Fibroblast of upper back skin (primary cell): ENCODE measurements at places on chromosomes 1 and 21.

DNA sequence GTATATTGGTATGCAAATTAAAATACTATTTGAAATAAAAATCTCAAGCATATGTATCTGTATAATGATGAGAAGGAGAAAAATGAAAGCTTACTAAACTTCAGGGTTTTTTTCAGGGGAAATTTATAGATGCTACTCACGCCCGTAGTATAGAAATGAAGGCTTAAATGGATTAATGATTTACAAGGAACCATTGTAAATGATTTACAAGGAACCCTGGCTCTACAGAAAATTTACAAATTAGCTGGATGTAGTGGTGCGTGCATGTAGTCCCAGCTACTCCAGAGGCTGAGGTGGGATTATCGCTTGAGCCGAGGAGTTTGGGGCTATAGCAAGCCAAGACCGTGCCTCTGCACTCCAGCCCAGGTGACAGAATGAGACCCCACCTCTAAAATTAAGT lies 150.5 kb downstream of the PCBP3 start:
- no peak for DNase-seq

GRCh38 chr1:115912116-115912515 lies 64.2 kb upstream of the SLC22A15 start:
- no peak for DNase-seq

- DNase-seq, result no peak
These were observed 55.9 kb upstream of the RCC1 start for GRCh38 chr1:28449904-28450303.

- no peak for DNase-seq
These were observed 37.2 kb downstream of the SLC37A1 start for GRCh38 chr21:42550817-42551216.

DNA sequence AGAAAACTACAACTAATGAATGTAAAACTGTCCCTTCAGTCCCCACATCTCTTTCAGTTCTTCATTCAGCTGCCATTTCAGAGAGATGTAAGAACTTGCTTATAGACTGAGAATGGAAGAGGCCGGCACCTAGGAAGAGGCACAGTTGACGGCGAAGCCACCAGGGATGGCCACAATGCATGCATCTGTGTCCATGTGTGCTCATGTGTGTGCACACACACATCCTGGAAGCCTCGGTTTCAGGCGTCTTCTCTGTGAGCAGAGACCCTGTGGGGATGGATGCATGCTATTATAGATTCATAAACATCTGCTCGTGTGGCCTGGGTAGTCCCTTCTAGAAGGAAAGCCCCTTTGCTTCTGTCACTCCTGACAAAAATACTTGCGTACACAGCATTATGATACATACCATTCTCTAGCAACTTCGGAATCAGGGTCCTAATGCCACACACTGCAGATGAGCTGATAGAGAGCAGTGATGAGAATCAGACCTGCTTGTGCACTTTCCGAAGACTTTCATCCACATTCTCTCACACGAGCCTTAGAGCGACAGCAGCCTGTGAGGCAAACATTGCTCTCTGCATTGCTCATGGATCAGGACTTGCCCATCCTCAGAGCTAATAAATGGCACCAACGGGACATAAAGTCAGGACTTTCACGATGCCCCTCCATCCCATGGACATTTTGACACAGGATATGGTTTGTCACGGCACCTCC lies 12.4 kb upstream of the GPR61 start:
- DNase-seq, result no peak

- DNase-seq, result no peak
These were observed 206.5 kb downstream of the TNR start for GRCh38 chr1:175536921-175537320.

DNA sequence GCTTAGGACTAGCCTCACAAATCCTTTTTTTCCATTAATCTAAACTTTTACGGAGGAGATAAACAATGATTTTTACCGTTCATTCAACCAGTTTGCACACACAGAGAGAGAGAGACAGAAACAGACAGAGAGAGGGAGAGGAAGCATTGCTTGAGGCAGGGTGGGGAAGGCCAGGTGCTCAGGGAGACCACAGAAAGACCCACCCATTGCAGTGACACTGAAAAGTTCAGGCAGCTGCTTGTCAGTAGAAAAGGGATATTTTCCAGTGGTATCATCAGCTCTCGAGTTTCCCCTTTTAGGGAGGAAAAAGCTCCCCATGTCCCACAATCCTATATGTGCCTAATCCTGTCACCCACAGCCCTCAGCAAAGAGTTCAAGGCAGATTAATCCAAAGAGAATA lies 27.2 kb downstream of the TCP10L start:
- DNase-seq, result no peak

DNA sequence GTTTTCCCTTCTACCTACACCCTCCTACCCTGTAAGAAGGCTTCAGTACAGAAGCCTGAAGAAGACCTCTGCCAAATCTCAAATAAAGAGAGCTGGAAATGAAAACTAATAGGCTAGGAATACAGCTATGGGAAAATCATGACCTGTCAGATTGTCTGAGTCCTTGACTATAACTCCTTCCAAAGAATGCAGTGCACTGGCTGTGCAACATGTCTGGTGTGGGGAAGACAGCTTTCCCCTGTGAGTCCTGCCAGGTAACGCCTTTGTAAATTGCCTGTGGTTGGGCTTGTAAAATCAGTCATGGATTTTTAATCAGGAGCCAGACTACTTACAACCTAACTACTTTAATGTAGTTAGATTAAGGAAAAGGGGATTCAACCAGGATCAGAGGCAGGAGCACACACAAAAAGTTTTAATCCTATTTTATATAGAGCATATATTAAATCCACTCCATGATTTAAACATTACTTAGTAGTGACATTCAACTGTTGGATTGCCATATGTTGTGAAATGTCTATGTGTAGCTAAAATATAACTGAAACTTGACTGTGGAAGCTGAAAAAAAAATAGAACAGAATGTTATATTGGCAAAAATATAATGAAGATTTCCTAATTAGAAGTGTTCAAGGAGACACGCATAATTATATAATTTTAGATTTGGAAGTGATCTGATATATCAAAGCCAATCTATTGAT lies 1667.8 kb downstream of the KCNT2 start:
- DNase-seq, result no peak

DNA sequence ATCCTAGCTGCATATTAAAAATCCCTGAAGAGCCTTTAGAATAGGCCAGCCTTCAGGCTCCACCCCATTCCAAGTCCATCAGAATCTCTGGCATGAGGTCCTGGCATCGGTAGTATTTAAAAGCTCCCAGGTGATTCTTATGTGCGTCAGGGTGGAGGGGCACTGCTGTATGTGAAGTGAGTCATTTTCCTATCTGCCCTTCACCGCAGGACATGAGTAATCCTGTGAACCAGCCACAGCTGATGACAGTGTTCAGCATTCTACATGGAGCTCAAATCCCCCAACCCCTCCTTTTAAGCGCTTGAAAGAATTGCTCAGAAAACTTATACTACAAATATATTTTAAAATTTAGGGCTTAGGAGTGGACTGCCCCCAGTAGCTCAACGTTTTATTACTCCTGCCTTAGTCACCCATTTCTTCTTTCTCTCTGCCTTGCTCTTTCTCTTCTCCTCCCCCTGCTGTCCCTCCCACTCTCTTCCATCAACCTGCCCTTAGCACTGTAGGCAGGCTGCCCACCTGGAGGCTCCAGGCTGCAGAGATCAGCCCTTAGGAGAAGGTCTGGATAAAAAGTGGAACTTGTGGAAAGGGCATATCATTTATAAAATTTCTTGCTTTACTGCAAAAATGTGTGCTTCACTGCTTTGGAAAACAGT lies 73.8 kb upstream of the ZNF281 start:
- DNase-seq, result peak; percentile 99

- DNase-seq, result no peak
These were observed 105.3 kb downstream of the CACNA1E start for GRCh38 chr1:181588631-181589030.

GRCh38 chr1:58062635-58063034 lies 483.9 kb downstream of the OMA1 start:
- DNase-seq, result peak; percentile 25

GRCh38 chr1:109687641-109688499 lies at the start of gene GSTM1:
GSTM1 (plus strand) TSS chr1:109687817; CDS start chr1:109687874, 57 bp downstream.
- peak; percentile 75 for DNase-seq

DNA sequence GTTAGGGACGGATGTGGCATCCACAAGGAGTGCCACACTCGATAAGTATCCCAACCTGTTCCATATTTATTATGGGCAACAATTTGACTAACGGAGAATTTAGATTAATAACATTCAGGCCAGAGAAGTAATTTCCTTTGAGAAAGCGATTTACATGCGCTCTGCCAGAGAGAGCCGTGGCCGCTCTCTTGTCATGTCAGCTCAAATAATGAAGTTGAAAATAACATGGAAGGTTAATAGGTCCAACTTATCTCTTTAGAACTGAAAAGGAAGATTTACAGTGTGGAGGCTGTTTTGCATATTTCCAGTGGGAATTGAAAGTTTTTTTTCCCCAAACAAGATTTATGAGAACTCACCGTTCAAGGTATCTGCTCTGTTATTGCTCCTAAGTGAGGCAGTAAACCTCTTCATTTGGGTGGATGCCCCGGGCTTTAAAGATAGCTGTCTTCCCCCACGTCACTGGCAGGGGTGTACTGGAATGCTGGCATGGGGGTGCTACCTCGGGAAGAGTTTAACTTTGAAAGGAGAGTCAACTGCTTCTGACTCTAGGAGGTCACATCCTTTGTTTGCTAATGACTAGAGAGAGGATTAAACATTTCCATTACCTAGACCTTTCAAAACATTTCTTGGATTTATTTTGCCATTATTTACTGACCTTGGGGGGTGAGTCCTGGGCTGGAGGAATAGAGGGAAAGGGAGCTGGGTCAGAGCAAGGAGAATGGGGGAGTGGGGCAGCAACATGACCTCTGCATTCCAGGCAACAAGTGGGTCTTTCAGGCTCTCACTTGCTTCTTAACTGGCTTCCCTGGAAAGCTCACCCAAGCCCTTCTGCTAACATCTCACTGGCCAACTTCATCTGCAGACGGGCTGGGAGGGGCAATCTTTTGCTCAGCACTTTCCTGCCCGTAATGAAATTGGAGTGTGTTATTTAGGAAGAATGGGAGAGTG lies 204.2 kb downstream of the CAMTA1 start:
- no peak for DNase-seq

- no peak for DNase-seq
These were observed 29.5 kb upstream of the CLSTN1 start for GRCh38 chr1:9853249-9853595.

GRCh38 chr1:67916140-67916886 lies 83.0 kb upstream of the GNG12 start:
- no peak for DNase-seq

GRCh38 chr1:10980094-10980577 lies 32.3 kb upstream of the TARDBP start:
- DNase-seq, result peak; percentile 37

DNA sequence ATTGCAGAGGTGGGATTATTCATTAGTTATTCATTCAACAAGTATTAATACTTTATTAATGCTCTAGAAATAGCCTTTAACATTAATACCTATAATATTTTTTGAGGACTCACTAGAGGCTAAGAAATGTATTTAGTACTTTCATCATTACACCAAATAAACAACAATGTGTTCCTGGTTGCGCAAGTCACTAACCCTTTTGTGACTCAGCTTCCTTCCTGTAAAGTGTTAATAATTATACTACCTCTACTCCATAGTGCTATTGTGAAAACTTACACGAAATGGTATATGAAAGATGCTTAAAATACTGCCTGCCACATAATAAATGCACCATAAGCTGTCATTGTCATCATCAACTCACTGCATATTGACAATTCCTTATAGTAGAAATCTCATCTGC lies 431.0 kb downstream of the DPYD start:
- peak; percentile 9 for DNase-seq

DNA sequence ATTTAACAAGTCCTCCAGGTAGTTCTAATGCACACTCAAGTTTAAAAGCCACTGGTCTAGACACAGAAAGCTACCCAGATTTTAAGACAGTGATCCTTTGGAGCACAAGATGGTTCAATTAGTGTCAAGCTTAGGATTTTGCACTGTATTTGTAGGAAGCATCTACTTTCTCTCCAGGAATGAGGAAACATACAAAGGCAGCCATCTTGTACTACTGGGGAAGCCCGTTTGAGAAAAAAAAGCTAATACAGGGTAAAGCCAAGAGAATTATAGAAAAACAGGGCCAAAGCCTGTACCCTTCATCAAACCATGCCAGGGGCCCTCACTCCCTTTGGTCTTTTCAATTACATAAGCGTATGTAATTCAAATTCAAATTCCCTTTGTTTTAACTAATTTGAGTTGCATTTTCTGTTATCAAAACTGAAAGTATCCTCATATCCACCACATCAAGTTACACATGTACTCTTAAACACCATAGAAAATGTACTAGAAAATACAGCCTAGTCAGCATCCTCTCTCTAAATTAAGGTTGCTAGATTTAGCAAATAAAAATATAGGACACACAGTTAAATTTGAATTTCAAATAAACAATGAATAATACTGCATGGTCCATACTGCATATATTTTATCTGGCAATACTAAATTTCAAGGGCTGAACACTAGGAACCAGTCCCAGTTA lies 17.4 kb downstream of the PIK3R3 start:
- no peak for DNase-seq
